ENCODE measurements at places on chromosomes 1 and 21.

- DNase-seq = no peak
These were observed 39.9 kb downstream of the C1orf198 start for GRCh38 chr1:230828421-230828820.

DNA sequence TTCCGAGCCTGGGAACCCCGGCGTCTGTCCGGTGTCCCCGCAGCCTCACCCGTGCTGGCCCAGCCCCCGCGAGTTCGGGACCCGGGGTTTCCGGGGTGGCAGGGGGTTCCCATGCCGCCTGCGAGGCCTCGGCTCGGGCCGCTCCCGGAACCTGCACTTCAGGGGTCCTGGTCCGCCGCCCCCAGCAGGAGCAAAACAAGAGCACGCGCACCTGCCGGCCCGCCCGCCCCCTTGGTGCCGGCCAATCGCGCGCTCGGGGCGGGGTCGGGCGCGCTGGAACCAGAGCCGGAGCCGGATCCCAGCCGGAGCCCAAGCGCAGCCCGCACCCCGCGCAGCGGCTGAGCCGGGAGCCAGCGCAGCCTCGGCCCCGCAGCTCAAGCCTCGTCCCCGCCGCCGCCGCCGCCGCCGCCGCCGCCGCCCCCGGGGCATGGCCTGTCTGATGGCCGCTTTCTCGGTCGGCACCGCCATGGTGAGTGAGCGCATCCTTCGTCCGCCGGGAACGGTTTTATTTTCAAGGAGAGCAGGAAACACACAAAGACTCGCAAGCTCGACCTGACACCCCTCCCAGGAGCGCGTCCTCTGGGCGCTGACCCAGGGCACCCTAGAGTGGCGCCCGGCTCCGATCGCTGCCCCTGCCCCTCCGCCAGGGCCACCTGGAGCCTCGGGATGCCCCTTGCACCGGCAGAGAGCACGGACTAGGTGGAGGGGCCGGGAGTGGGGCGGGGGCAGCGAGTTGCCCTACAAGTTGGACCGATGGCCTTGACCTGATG lies at the start of gene ABCG1:
ABCG1 (plus strand) TSS at position 305 of the 770 bp plus-strand sequence; CDS start at position 428, 123 bp downstream.
- no peak for DNase-seq

GRCh38 chr1:75797606-75798216 lies 1.0 kb downstream of the MSH4 start:
- DNase-seq = no peak

GRCh38 chr21:27156666-27157065 lies 189.8 kb upstream of the ADAMTS5 start:
- no peak for DNase-seq

GRCh38 chr1:194331758-194332157 lies 1145.3 kb upstream of the B3GALT2 start:
- DNase-seq = no peak

DNA sequence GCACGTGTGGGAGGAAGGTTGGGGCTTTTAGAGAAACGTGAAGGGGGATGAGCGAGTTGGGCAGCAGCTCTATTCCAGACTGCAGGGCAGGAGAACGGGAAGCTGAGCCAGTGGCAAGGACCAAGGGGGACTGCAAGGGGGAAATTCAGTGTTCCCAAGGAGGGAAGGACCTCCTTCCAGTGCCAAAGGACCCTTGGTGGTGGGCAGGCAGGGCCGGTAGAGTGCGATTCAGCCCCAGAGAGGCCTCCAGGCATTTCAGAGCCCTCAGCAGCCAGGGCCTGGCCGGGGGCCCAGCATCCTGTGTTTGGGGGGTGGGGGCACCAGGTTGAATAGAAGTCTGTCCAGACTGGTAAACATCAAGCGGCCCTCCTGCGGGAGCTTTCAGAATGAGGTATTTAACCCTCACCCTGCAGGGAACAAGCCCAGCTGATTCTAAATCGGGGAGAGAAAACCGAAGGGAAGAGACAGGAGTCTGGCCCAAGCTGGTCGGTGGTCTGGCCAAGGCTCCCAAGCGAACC lies 2.3 kb downstream of the COL9A2 start:
- DNase-seq = no peak

GRCh38 chr21:38903690-38904139 lies 98.0 kb downstream of the ETS2 start:
- DNase-seq = no peak

- DNase-seq = no peak
These were observed 281.1 kb downstream of the NPHP4 start for GRCh38 chr1:5711079-5711478.

- no peak for DNase-seq
These were observed 1.1 kb downstream of the TAGLN2 start for GRCh38 chr1:159924025-159924790.

GRCh38 chr21:46149205-46149901 lies 6.0 kb downstream of the FTCD start:
- no peak for DNase-seq

- no peak for DNase-seq
These were observed 424.8 kb upstream of the PLXNA2 start for GRCh38 chr1:208668991-208669390.

- DNase-seq = no peak
These were observed 5.2 kb downstream of the ADAMTS4 start for GRCh38 chr1:161193561-161194235.

DNA sequence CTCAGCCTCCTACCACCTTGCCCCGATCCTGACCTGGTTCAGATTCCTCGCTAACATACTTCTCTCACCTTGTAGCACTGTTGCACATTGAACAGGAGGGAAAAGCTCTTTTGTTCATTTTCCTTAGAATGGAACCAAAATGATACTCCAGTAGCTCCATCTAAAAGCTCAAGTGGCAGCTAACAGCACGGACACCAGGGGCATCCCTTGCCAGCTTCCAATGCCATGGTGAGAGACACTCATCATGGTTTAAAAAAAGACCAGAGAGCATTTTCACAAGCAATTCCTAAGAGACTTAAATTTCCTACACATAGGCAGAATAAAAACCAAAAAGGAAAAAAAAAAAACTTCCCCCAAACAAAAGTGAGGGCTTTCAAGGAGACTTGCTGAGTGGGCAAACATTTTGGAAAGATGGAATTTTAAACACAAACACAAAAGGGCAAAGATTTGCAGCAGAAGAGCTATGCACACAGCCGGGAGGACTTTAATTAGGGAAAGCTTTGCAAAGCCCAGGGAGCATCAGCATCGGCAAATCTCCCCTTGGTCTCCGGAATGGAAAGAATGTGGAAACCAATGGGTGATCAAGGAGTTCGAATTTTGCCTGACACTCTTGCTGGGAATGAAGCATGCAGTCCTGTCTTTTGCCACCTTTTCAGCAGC lies 84.3 kb downstream of the CAPZB start:
- peak; percentile 35 for DNase-seq

GRCh38 chr1:220991506-220991905 lies 112.3 kb downstream of the HLX start:
- no peak for DNase-seq

DNA sequence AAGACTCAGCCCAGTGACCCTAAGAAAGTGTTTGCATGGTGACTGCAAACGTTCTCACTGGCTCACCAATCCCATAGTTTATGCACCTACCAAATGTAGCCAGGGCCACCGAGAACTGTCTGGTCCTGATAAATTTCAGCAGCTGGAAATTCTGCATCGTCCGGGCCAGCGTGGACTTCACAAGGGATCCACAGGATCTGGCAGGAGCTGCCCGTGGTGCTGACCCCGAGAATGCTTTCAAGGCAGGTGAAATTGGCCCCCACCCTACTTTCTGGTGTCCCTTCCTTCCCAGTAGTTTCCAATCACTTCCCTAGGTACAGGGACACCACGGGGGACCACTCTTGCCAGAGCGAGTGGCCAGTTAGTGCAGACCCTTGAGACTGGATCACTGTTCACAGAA lies 26.2 kb downstream of the UBASH3A start:
- DNase-seq = no peak

DNA sequence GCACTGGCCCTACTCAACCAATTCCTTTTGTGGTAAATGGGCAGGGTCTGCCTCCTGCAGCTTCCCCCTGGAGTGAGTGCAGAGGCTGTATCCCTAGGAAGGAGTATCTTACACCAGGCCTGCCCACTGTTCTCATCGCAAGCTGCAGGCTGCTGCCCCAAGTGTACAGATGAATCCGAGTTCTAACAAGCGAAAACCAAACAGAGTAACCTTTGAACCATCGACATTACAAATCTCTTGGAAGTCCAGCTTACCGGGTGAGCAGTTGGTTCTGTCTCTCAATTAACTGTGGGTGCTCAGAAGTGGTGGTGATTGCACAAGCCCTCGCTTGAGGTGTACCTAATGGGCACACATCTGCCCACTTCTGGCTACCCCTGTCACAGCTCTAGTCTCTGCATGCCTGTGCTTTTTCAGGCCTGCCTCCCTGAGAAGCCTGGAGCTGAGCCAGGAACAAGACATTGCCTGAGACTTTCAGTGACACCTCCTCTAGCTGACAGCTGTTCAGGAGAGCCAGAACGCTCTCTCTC lies 22.7 kb downstream of the INAVA start:
- DNase-seq = no peak

DNA sequence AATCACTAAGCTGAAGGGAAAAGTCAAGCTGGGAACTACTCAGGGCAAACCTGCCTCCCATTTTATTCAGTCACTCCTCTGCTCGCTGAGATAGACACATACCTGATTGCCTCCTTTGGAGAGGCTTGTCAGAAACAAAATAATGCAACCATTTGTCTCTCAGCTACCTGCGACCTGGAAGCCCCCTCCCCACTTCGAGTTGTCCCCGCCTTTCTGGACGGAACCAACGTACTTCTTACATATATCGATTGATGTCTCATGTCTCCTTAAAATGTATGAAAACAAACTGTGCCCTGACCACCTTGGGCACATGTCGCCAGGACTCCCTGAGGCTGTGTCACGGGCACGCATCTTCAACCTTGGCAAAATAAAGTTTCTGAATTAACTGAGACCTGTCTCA lies 21.5 kb upstream of the HPDL start:
- no peak for DNase-seq

DNA sequence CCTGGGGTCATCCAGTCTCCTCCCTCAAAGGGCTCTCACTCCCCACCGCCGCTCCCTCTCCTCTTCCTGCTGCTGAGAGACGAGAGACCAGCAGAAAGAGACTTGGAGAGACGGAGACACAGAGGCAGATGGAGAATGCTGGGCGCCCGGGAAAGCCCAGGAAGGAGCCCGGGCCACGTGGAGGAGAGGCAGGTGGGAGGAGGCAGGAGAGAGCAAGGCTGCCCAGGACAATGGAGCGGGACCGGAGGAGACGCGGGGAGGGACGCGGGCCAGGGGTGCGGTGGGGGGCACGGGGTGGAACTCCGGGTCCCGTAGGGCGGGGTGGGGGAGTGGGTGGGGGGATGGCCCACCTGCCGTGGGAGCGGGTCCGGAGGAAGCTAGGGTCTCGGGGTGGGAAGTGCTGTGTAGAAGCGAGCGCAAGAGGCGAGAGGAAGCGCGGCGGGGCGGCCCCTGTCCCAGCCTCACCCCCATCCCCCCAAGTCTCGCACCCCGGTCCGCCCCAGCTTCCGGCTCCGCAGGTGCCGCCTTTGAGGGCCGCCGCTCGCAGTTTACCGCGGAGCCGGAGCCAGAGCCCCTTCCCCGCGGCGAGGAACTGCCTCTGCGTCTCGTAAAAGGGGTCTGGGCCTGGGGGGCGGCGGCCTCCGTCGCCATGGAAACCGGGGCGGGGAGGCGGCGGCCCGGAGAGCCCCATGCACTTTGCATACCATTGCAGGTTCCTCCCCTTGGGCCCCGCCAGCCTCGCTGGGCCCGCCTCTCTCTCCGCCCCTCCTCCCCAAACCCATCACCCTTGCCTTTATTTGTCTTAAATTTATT lies 11.7 kb upstream of the EPHA2 start:
- no peak for DNase-seq

- no peak for DNase-seq
These were observed 335.6 kb upstream of the PBX1 start for GRCh38 chr1:164223378-164223777.

GRCh38 chr1:102593276-102593675 lies 515.0 kb downstream of the COL11A1 start:
- no peak for DNase-seq

GRCh38 chr21:15430023-15430422 lies 299.8 kb upstream of the USP25 start:
- no peak for DNase-seq

All from iPS DF 6.9 (cell line).